Stimulated activated CD4-positive, alpha-beta T cell treated with anti-CD3 and anti-CD28 coated beads, TNF-alpha, amount 100 ng/mL, for 24 hours (primary cell): ENCODE measurements at places on chromosomes 6 and 20.

GRCh38 chr6:34237316-34237721 lies 646 bp downstream of the HMGA1 start:
- no peak for DNase-seq

DNA sequence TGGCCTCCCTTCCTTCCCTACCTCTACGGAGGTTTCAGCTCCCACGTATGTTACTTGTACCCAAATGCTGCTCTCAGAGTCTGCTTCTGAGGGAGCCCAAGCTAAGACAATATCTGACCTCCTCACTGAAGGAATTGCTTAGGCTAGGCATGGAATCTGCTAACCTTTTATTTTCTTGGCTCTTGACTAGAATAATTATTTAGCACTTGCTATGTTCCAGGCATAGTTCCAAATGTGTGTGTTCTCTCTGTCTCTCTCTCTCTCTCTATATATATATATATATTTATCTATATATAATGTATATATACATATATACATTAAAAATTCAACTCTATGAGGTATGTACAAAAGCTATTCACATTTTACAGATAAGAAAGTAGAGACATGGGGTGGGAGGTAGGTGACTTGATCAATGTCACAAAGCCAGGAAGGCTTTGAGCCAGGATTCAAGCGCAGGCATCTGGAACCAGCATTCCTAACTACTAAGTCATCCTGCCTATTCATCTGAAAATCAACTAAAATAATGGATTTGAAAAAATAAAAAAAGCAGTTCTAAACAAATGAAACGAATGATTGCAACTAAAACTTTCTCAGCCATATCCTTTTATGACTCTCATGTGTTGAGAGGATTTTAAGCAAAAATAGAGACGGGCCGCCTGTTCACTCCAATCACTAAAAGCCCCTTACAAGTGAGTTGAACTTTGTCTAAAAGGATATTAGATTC lies 189.7 kb upstream of the JAG1 start:
- no peak for DNase-seq

DNA sequence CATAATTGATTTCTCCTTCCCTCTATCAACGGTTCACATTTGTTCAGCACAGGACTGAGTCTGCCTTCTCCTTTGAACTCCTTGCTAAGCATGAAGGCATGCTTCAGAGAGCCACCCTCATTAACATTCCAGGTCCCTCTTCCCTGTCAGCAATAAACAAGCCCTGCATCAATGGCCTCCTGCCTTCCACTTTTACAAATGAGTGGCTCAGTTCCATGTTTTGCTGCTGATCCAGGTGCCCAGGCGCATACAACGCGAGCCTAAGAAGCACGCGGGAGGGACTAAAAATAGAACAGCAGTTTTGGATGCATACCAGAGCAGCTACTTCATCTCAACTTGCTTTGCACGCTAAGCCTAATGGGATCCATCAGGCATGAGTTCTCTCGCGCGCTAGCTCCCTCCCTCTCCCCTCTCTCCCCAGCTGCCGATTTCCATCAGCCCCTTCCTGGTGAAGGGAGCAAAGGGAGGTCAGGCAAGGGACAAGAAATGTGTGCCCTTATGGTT lies 53.4 kb downstream of the TRAF3IP2 start:
- no peak for DNase-seq

GRCh38 chr6:23081701-23082100 lies 512.3 kb downstream of the HDGFL1 start:
- DNase-seq: no peak

DNA sequence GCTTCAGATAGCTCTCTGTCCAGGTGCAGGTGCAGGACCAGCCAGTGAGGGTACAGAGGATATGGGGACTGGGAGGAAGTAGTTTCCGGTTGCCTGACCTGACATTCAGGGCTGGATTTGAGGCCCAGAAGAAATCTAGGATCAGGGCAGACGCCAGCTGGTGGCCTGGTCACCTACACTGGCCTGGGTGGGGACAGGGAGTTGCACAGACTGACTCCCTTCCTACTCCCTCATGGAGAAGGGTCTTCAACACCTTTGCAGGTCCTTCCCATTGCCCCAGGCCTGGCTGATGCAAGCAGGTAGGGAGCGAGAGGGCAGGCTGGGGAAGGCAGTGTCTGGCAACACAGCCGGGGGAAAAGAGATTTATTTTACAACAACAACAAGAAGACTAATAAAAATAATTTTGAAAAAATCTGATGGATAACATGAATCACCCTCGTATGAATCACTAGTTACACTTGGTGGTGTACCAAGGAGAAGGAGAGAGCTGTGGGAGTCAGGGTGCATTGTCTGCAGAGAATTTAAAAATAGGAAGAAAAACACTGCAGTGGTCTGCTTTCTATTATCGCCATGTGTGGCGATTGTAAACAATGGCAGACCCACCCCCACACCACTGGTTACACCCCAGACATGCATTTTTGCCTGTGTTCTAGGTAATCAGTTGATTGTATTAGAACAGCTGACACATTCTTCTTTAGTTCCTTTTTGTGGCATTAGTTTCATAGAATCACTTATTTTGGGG lies 62.3 kb upstream of the SNX9 start:
- no peak for DNase-seq

GRCh38 chr6:71367756-71368155 lies 79.1 kb downstream of the OGFRL1 start:
- DNase-seq: no peak

DNA sequence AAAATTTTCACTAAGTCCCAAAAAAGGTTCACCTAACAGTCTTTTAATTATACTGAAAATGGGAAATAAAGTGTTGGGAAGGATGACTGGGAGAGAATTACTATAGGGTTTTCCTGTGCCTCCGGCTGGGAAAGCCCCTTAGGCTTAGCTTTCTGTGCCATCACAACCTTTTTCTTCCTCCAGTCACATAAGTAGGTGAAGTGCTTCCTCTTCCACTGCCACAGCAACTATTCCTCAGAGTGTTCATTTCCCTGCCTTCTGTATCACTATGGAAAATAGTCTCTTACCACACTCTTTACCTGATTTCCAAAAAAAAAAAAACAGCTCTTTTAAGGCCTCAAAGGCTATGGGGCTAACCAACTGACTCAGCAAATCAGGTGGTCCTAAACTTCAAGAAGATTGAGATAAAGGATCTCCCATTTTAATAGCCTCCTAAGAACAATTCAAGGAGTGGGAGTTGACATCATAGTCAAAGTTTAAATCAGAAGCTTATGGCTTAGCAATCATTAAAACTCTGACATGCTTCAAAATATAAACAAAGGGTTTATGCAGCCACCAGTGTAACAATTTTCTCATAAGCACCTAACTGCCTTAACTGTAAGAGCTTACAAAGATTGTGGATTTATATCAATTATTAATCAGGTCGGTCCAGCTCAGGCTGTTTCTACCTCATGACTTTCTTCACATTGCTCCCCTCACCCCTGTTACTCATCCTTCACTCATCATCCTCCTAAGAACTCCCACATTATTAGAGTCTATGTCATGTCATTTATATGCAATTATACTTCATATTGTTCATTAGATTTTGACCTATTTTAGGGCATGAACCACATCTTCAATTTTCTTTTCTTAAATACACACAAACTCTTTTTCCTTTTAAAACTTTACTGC lies 95.3 kb downstream of the RNGTT start:
- DNase-seq: no peak

DNA sequence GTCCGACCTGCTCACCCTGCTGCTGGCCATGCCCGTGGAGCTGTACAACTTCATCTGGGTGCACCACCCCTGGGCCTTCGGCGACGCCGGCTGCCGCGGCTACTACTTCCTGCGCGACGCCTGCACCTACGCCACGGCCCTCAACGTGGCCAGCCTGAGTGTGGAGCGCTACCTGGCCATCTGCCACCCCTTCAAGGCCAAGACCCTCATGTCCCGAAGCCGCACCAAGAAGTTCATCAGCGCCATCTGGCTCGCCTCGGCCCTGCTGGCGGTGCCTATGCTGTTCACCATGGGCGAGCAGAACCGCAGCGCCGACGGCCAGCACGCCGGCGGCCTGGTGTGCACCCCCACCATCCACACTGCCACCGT lies 885 bp downstream of the NTSR1 start:
- DNase-seq: no peak

- no peak for DNase-seq
Observed at GRCh38 chr6:170017603-170018320, 266.3 kb downstream of the ERMARD start.

DNA sequence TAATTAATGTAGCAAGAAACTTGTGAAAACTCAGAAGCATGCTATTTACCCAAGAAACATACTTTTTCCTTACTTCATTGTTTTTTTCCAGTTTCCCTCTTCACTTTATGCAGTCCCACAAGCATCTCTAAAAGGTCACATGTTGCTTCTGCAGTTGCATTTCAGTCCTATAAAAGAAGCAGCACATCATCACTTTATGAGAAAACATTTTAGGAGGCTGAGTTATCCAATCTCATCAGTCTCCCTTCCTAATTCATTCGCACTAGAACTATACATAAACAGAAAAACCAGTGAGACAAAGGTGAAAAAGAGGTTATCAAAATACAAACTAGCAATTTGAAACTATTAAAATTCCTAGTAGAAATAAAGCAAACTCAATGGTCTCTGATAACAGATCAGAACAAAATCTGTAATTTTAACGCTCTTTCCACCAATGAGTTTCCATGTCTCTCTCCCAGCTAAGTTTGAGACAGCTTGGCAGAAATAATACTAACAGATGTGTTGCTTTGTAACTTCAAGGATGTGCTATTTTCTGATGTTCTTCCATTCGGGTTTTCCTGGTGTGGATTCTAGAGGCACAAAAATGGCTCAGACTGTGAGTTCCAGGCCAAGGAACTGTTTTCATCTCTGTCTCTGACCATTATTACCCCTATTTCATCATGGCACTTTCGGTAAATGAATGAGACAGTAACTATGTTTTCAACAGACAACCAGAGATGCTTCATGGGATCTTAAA lies 48.4 kb downstream of the ZHX3 start:
- no peak for DNase-seq

GRCh38 chr20:53597030-53597482 lies 3.4 kb upstream of the ZNF217 start:
- DNase-seq: no peak

- DNase-seq: no peak
Observed at GRCh38 chr6:128208078-128208477, 307.2 kb upstream of the THEMIS start.

DNA sequence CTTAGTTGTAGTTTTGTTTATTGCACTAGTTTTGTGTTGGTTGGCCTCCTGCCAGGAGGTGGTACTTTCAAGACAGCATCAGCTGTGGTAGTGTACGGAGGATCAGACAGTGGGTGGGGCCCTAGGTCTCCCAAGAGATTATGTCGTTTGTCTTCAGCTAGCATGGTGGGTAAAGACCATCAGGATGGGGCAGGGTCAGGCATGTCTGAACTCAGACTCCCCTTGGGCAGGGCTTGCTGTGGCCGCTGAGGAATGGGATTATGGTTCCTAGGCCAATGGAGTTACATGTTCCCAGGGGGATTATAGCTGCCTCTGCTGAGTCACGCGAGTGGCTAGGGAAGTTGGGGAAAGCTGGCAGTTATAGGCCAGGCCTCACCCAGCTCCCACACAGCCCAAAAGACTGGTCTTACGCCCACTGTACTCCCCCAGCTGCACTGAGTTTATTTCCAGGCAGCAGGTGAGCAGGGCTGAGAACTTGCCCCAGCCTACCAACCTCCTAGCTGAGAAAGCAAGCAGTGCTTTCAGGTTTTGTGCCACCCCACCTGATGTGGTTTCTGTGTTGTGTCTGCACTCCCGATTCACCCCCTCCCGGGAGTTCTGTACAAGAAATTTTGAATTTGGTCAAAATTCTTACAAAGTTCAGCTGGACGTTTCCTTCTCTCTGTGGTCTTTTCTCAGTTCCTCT lies 24.7 kb downstream of the ZSCAN31 start:
- DNase-seq: no peak

DNA sequence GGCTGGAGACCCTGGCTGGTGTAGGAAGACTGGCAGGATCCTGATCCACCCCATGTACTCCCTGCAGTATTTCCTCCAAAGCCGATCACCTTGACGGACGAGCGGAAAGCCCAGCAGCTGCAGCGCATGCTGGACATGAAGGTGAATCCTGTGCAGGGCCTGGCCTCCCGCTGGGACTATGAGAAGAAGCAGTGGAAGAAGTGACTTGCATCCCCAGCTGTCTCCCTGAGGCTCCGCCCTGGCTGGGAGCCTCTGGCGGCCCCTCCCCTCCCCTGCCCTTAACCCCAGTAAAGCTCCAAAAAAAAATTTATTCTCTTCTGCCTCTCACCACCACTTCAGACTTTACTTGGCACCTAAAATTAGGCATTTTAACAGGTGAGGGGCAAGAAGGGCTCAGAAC lies 7.0 kb downstream of the COX4I2 start:
- DNase-seq: no peak

DNA sequence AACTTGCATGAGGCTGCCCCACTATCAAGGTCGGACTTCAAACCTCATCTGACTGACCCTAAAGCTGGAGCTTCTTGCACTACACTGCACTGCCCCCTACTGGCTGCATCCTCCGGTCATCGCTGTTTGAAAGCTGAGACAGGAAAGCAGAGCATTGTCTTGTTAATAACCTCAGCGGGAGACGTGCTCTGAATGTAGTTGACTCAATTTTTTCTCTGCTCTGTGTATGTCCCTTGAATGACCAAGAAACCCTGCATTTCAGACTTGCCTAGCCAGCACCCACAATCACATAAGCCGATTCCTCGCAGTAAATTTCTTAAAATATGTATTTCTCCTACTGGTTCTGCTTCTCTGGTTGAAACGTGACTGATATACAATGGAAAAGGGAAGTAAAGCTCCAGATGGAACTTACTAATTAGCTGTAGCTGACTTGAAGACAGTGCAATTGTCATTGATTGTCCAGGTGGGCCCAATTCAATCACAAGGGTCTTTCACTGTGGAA lies 27.8 kb downstream of the TCF21 start:
- DNase-seq: peak; percentile 64

DNA sequence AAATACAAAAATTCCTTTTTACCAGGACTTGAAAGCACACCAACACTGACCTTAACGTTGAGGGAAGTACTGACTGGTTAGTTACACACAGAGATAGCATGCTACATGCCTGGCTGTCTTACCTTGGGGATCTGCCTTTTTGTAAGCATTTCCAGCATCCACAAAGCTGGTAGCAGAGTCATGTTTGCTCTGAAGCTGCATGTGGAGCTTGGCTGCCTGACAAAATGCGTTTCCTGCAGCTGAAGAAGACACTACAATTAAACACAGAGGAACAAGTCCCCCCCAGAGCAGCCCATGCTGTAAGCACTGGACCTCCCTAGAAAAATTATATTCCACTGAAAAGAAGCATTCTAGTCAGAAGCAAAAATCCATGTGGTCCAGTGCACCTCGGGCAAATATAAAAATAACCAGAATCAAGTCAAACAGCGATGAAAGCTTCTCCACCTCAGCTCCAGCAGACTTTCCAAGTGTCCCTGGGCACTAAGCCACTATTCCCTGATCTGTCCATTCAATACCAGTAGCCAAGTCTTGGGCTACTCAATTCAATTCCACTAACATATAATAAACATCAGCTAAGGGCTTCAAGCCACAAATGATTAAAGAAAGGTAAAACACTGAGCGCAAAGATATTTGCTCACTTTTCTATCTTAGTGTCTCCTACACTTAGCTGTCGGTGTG lies 24.2 kb downstream of the NAPB start:
- no peak for DNase-seq

- no peak for DNase-seq
Observed at GRCh38 chr6:2884804-2885203, 18.3 kb downstream of the SERPINB9 start.

GRCh38 chr6:11972806-11973205 lies 39.3 kb upstream of the HIVEP1 start:
- no peak for DNase-seq
